ENCODE measurements at places on chromosomes 13 and 19. TPM values are rescaled to one million over a fixed set of nuclear protein-coding genes. Genes with fewer than 3 reads are reported as not detected.

Gene DZIP1
- total RNA-seq, result 9.5 TPM

Gene ZNF429
- total RNA-seq, result 13.0 TPM

Gene FFAR2
- 0.38 TPM for total RNA-seq

Gene ZNF8
- 4.8 TPM for total RNA-seq

Gene CGB7
- not detected for total RNA-seq

Gene ZNF571
- 3.6 TPM for total RNA-seq

Gene KLF12
- 6.8 TPM for total RNA-seq

Gene PSMD8
- total RNA-seq, result 423 TPM

Gene ERVV-1
- not detected for total RNA-seq

Gene ZNF135
- total RNA-seq, result 6.2 TPM

Gene C13orf46
- 0.94 TPM for total RNA-seq

Gene SLC25A15
- 11.1 TPM for total RNA-seq

Gene ODAD3
- total RNA-seq, result not detected

Gene RFPL4A
- total RNA-seq, result not detected

Gene PSG11
- total RNA-seq, result not detected

Gene ZNF440
- total RNA-seq, result 9.6 TPM

Gene IZUMO4
- 11.1 TPM for total RNA-seq

Gene SIGLEC5
- total RNA-seq, result 2.5 TPM

Gene DLL3
- not detected for total RNA-seq

Gene ANKRD10
- total RNA-seq, result 130 TPM

Gene AMER2
- not detected for total RNA-seq

Gene ELL
- 16.0 TPM for total RNA-seq

Gene LHB
- total RNA-seq, result not detected

Gene ZNF493
- 30.2 TPM for total RNA-seq

Gene OR7D2
- total RNA-seq, result not detected

Gene CD177
- not detected for total RNA-seq

Gene DMWD
- total RNA-seq, result 8.3 TPM

Gene CLDND2
- total RNA-seq, result not detected

Gene CATSPERD
- not detected for total RNA-seq

Gene STOML3
- not detected for total RNA-seq

Gene DMKN
- 1.8 TPM for total RNA-seq

Gene NANOS3
- total RNA-seq, result not detected

Gene FREM2
- 2.9 TPM for total RNA-seq

Gene RUVBL2
- 56.6 TPM for total RNA-seq

Gene LGALS16
- total RNA-seq, result not detected

Gene F2RL3
- total RNA-seq, result 2.5 TPM

Gene ZNF480
- total RNA-seq, result 7.1 TPM

Gene ZFP28
- total RNA-seq, result 8.1 TPM

Gene CYP2A6
- total RNA-seq, result 1.7 TPM

Gene LILRB3
- total RNA-seq, result 45.6 TPM

Gene GARIN5A
- not detected for total RNA-seq

Gene CEACAM1
- total RNA-seq, result 0.22 TPM

Gene SLC25A42
- 5.8 TPM for total RNA-seq

Gene FGF22
- total RNA-seq, result not detected

Gene NAPA
- 73.5 TPM for total RNA-seq

Gene MTIF3
- 138 TPM for total RNA-seq

Gene ZNF547
- total RNA-seq, result 3.0 TPM

Gene ZFP36
- total RNA-seq, result 86.5 TPM

Gene OR10H1
- total RNA-seq, result not detected

Gene ZNF724
- total RNA-seq, result 2.6 TPM

Gene ZNF345
- 4.4 TPM for total RNA-seq

Gene FFAR3
- 1.1 TPM for total RNA-seq
